Stimulated activated memory B cell treated with anti-CD40 and anti-IgM and Interleukin-4, amounts not matched to agents 10 μg/mL and 1 μg/mL and 100 μg/mL, for 72 hours (primary cell): ENCODE measurements at places on chromosomes 4 and X.

DNA sequence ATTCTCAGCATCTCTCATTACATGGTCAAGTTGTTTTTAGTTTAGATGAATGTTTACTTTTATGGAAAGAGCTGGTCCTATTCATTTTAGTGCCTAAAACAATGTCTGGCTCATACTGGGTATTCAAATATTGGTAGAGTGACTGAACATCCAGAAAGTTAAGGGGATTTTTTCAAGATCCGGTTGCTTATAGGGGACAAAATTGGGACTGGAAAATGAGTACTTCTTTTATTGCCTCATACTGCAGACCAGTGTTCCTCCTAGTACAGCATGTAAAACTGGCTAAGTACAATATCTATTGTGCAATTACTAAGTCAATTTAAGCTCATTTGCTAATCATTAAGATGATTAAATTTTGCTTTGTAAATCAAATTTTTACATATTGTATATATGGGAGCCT is 13.9 kb downstream of the RP2 start:
- no peak for ATAC-seq

- ATAC-seq: peak; percentile 61
These were observed 1.5 kb downstream of the FHDC1 start for GRCh38 chr4:152937336-152938236.

GRCh38 chr4:10599574-10599973 is 85.0 kb downstream of the CLNK start:
- ATAC-seq: peak; percentile 60

DNA sequence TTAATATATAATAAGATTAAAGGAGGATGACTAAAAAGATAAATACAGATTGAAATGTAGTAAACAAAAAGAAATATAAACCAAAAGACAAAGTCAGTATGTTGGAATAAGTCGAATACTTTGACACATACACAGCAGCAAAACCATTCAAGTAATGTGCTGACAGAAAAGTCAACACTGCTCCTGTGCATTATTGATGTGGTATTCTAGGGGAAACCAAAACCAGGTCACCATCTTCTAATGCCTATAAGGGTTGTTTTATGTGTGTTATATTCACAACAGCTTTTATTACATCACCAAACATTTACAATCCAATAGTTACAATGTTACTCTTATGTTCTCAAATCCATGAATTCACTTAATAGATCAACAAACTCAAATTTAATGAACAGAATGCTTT is 111.8 kb upstream of the DKK2 start:
- no peak for ATAC-seq

- ATAC-seq: no peak
These were observed 88.7 kb downstream of the TNIP2 start for GRCh38 chr4:2667428-2667827.

DNA sequence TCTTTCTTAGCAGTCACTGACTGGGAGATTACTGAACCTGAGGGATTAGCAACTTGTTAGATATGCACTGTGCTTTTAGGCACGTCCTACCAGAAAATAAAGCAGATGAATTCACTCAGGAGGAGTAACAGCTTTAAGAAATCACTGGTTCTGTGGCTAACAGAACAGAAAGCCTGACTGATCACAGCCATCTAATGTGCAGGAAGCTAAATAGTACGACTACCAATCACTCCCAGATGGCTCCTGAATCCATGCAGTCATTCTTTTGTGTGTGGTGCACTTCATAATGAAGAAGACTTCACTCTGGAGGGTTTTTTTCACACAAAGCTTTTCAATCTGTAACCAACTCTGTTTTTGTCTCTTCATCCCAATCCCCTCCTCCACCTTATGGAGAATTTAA is 305.3 kb upstream of the INTU start:
- no peak for ATAC-seq

- no peak for ATAC-seq
These were observed 158.6 kb downstream of the TRAM1L1 start for GRCh38 chr4:116926631-116927295.

DNA sequence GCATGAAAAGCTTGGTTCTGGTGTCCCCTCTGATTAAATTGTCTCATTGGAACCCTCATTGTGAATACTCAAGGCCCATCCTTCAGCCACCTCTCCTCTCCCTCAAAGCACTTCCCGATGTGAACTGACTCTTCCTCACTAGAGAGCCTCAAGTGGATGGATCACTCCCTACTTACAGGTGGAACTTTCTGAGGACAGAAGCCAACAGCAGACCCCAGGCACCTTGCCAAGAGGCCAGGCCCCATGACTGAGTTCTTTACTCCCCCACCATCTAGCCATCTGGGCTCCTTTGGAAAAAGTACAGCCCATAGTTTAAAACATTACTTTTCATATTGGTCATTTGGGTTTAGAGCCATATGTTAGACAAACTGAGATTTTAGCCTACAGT is 224.1 kb downstream of the SHROOM3 start:
- ATAC-seq: no peak

DNA sequence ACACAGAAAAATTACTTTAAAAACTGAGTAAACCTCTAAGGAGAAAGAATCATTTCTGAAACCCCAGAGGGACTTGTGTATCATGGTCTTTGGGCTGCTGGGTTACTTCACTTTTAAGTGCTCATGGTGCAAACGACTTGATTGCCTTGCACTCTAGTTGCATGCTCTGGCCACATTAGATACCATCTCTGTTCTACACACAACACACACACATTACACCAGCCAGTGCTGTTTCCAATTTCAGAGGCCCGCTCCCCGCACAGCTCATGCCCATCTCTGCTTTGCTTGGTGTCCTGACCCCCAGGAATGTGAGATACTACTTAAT is 2.1 kb downstream of the PPP3CA start:
- no peak for ATAC-seq

GRCh38 chrX:39921838-39922237 is 175.9 kb downstream of the BCOR start:
- ATAC-seq: no peak

- no peak for ATAC-seq
These were observed 419.2 kb upstream of the CT83 start for GRCh38 chrX:116881961-116882360.

GRCh38 chr4:94759767-94760211 is 2.0 kb downstream of the BMPR1B start:
- ATAC-seq: no peak

GRCh38 chr4:133081246-133081645 is 67.8 kb upstream of the PCDH10 start:
- ATAC-seq: no peak

- no peak for ATAC-seq
These were observed 98.8 kb upstream of the SPRY1 start for GRCh38 chr4:123297836-123298235.

DNA sequence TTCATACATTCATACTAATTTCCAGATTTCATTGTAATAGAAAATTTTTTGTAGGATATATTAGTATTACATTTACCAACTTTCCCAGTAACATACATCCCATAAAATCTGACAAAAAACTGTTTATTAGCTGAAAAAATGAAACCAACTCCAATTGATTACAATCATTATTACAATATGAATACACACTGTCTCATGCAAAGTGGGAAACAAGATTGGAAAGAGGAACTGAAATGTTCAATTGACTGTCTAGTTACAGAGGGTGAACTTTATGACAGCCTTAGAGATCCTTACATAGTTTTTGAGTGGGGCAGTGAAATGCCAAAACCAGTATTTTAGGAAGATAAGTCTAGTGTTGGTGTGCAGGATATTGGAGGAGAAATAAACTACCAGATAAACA is 2.3 kb upstream of the AMBN start:
- ATAC-seq: peak; percentile 92

- no peak for ATAC-seq
These were observed 2.5 kb downstream of the WDR1 start for GRCh38 chr4:10114147-10114546.

DNA sequence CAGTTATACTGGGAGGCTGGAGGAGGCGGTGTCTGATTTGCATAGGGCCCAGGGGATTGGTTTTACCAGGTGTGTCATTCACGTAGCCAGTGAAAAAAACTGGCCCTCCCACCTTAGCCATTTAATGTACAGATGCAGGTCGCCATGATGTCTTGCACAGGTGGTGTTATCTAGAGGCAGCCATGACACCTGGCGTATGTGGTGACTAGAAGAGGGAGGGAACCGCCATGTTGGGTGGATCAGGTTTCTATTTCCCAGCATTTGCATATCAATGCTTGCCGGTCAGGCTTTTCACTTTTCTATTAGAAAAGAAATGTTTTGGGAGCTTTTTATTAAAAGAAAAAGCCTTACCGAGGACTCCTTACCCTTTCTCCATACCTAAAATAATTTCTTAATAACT is 523.4 kb downstream of the ADGRL3 start:
- ATAC-seq: no peak

DNA sequence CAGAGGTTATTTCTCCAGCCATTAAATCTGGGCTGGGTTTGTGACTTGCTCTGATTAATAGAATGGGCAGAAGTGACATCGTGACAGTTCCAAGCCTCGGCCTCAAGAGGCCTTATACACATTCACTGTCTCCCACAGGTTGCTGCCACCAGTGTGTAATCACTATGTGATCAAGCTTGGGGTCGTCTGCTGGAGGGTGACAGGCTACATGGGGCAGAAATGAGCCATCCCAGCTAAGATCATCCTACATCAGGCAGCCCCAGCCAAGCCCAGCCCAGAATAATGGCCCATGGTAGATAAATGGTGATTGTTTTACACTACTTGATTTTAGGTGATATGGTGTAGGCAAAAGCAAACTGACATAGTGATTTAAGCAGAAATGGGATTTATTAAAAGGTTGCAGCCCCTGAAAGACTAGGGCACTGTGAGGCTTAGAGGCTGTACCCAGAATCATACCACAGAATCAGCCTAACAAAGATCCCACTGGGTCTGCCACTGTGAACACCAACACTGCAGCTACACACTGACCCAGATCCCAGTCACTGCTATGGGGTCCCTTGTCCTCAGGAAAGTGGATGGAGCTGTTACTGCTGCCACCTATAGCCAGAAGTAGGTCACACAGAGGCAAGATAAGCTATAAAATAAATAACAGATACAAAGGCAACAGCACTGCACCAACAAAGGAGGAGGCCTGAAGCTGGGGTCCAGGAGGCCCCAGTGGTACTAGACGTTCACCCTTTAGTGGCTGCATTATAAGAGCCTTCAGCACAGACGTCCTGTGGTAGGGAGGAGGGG is 159.6 kb upstream of the RBPJ start:
- peak; percentile 56 for ATAC-seq

DNA sequence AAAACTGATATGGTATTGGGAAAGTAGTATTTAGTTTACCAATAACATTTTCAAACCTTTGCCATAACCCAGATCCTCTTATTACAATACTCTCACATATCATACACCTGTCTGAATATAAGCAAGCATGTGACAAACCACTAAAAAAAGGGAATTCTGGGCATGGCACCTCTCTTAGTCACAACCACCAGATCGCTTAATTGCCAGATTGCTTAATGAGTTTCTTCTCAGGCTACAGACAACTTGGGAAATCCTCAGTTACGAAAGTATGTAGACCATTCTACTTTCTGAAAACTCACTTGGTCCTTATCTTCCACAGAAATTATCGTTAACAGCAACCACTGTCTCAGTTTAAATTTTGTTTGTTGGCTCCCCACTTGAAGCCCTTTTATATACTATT is 2.1 kb downstream of the NAF1 start:
- ATAC-seq: no peak

- no peak for ATAC-seq
These were observed 475.6 kb downstream of the PCDH10 start for GRCh38 chr4:133624744-133625143.

DNA sequence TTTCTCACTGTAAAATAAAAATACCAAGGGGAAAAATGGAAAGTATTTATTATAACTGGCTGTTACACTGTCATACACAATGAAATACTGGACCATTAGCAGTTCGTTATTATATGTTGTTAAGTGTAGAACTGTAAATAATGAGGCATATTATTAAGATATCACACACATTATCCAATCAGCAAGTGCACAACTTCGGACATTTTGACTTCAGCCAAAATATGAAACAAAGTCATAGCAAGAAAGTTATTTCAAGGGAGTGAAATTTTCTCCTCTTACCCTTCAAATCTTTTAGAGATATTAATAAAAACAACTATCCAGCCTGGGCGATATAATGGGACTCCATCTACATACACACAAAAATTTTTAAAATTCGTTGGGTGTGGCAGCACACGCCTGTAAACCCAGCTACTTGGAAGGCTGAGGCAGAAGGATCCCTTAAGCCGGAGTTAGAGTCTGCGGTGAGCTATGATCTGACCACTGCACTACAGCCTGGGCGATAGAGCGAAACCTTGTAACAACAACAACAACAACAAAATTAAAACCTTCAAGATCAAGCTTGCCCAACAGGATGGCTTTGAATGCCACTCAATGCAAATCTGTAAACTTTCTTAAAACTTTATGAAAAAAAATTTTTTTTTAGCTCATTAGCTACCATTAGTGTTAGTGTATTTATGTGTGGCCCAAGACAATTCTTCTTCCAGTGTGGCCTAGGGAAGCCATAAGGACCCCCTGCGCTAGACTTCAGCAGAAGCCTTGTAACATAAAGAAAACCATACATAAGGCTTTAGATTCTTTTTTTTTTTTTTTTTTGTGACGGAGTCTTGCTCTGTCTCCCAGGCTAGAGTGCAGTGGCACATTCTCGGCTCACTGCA is 1.3 kb upstream of the CISD2 start:
- ATAC-seq: no peak

DNA sequence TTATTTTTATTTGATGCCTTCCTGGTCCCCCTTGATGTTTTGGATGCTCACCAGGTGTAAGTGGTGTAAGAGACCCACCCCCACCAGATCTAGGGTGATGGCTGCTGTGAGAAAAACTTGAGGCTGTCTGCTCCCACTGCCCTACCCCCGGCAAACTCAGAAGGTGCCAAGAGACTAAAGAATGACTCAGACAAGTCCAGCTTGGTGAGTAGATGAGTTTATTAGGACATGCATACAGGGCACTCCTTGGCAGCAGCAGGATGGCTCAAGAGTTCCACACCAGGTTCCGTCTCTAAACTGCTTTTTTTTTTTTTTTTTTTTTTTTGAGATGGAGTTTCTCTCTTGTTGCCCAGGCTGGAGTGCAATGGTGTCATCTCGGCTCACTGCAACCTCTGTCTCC is 84.0 kb upstream of the HPF1 start:
- ATAC-seq: no peak

DNA sequence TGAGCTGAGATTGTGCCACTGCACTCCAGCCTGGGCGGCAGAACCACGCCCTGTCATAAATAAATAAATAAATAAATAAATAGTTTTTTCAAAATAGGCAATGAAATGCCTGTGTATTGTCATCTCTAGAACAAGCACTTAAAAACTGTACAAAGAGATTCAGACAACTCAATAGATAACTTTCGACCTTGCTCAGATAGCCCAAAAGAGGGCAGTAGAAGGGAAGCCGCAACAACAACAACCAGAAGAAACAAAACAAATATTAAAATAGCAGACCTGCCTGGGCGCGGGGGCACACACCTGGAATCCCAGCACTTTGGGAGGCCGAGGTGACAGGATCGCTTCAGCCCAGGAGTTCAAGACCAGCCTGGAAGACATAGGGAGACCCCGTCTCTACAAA is 9.4 kb upstream of the CLDN34 start:
- ATAC-seq: no peak

DNA sequence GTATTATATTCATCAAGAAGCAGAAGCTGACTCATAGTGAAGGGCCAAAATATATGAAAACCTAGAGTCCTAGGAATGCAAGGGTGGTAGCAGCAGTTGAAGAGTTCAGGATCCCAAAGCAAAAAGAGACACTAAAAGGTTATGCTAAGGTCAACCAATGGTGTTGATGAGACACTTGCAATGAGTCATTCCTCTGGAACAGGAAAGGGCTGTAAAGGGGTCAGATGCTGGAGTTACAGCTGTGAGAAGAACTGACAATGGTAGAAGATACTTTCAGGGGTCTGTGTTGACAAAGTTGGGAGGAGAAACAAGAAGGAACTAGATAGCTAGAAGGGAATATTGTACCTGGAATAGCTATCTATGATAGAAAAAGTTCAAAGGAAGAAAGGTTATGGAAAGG is 47.5 kb downstream of the ZGRF1 start:
- no peak for ATAC-seq
